ENCODE measurements at places on chromosomes 11 and 22. TPM values are rescaled to one million over a fixed set of nuclear protein-coding genes. Genes with fewer than 3 reads are reported as not detected.

DNA sequence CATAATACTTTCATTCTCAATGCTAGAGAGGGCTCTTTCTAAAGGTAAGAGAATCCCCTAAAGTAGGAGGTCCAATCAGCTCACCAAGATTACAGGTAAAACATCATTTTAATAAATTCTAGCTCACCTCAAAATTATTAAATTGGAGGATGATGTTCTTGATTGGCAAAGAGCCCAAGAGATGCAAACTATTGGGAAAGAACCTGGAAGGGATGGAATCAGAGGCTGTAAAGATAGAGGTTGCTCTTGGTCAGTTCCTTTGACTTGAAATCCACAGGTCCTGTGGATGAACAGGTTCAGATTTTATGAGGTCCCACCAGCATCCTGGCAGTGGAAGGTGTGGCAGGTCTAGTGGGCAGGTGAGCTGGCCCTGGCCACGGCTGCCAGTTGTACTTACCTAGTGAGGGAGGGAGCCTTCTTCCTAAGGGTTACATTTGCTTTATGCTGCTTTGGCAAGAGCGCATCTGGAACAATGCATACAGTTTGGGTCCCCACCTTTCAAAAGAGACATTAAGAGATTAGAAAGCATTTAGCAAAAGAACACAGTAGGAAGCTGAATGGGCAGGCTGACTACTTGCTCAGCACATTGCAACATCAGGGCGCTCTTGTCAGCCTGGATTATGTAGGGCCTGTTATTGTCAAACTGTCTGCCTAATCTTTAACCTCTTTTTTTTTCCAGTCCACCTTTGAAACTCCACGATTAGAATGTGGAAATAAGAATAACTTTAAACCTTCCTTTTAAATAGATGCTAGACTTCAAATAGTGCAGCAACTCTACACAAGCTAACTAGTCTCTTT is 97.0 kb downstream of the RDX start:
- DNase-seq, result no peak

DNA sequence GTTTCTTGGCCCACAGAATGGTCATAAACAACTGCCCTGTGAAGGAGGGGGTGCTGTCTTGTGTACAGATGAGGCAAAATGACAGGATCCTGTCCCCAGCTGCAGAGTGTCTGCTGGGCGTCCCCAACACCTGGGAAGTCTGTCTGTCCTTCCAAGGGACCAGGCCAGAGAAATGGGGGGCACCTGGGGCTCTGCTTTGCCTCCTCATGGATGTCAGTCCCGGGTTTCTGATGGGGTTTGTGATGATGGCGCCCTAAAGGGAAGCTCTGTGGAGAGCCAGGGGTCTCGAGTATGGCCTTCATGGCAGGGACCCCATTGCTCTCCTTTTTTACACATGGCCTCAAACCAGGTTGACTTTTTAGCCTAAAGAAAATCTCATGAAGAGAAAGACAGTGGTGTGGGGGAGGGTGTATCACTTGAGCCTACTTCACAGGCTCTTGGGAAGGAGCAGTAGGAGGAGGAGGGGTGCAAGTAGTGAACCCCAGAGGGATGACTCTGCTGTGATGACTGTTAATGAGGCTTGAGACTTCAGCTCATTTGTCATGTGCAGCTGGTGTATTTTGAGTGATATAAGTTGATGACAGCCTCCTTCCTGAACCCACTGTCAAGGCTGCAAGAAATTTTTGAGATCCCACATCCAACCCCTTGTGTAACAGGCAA is 40.6 kb upstream of the TUB start:
- DNase-seq, result no peak

- no peak for DNase-seq
These were observed 44.8 kb downstream of the BUD13 start for GRCh38 chr11:116727990-116728389.

- no peak for DNase-seq
These were observed 58.8 kb upstream of the SYN3 start for GRCh38 chr22:33116841-33117547.

DNA sequence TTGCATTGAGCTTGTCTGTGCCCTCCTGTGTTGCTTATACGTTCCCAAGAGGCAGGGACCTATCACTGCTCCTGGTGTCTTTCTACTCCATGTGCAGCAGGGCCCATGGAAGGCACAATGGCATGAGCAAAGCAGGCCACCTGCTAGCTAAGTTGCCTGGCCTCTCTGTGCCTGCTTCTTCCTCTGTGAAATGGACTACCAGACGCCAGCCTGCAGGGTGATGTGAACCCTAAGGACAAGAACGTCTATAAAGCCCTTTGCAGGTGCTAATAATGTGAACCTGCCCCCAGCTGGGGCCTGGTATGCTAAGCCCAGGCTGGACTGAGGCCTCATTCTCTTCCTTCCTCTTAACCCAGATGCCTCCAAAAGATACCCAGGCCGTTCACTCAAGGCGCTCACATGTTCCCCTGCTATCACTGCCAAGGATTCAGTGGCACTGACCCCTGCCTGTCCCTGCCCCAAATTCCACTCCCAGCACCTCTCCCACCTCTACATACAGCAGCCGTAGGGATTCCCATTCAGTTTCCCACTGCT is 4.0 kb downstream of the GUCD1 start:
- no peak for DNase-seq

DNA sequence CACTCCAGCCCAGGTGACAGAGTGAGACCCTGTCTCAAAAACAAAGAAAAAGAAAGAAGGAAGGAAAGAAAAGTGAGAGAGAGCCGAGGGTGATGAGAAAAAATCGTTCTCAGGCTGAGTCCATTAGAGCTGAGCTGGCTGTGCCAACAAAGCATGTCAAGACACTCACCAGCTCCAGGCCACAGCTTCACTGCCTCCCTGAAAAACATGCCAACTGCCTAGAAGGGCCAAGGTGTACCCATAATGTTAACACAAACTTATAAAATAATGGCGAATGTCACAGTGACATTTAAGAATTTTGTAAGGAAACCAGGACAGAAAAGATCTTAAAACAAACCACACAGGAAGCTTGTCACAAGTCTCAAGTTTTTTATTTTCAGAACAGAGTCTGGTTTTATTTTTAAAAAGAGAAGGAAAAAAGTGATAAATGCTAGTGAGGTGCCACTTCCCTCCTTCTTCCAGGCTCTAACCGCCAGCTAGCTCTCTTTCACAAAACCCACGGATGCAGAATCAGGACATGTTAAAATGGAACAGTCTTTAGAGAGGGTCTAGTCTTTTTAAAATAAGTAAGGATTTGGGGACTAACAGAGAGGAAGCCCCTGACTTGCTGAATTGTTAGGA is 5.1 kb downstream of the TMEM121B start:
- DNase-seq, result no peak

DNA sequence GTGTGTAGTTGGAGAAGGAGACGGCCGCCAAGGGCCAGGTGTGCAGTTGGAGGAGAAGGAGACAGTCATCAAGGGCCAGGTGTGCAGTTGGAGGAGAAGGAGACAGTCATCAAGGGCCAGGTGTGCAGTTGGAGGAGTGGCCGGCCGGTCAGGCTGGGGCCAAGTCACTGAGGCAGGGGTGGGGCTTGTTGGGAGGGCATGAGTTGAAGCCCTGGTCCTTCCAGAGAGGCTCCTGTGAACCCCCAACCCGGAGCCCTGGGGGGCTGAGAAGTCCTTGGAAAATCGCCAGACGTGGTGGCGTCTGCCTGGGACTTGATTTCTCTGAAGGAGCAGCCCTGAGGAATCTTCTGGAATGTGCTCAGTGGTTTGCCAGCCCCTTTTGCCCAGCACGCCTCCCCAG is 1320.5 kb downstream of the BRD1 start:
- DNase-seq, result no peak

DNA sequence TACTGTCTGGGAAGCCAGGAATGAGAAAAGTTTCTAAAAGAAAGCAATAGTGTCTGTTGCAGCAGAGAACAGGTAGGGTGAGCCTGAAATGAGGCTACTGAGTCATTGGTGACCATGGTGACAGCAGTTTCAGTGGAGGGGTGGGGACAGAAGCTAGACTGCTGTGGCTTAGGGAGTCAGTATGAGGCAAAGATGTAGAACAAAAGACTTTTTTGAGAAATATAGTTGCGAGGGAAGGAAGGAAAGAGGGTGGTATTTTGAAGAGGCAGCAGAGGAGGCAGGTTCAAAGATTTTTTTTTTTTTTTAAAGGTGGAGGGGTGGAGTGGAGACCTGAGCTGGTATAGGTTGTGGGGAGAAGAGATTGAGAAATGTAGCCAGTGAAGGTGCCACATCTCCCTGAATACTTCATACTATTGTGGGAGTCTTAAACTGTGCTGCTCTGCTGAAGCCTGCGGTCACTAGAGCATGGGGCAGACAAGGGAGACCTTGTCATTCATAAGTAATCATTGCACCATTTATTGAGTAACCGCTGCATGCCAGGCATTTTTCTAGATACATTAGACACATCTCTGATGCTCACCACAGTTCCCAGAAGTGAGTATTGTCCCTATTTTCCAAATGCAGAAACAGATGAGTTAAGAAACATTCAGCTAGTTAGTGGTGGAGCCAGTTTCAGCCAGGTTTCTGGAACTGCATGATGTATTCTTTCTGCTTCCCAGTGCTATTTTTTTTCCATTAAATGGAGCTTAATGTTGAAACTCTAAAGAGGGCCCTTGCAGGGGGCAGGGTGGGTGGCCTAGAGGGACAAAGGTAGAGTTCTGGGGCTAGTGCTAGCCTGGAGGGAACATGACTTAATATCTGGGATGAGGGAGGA is 49.9 kb downstream of the STIM1 start:
- peak; percentile 64 for DNase-seq

DNA sequence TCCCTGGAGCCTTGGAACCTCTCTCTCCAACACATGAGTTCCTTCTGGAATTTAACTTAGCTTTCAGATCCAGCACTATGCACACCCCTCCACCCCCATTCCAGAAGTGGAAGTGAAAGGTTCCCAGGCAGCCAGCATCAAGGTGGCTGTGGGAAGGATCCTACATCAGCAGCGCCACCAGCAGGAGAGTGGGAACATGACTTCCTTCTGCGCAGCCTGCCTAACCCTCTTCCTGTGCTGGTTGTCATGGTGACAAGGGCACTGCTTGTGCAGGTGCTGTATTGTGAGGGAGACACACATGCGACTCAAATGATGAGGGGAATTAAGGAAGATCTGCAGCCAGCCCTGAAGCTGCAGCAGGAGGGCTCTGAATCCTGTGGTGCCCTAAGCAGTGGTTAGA is 904.5 kb upstream of the API5 start:
- DNase-seq, result no peak

DNA sequence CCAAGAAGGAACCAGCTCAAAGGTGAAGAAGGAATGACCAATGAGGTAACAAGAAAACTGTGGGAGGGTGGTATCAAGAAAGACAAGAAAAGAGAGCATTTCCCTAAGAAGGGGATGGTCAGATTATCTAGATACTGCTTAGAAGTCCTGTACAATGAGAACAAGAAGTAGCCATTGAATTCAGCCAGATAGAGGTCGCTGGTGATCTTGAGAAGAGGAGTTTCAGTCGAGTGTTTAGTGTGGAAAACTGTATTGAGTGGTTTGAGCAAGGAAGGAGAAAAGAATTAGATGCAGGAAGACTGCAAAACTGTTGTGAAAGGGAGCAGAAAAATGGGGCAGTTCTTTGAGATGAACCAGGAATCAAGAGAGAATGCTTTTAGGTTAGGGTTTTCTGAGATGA is 74.6 kb upstream of the FAT3 start:
- DNase-seq, result no peak

DNA sequence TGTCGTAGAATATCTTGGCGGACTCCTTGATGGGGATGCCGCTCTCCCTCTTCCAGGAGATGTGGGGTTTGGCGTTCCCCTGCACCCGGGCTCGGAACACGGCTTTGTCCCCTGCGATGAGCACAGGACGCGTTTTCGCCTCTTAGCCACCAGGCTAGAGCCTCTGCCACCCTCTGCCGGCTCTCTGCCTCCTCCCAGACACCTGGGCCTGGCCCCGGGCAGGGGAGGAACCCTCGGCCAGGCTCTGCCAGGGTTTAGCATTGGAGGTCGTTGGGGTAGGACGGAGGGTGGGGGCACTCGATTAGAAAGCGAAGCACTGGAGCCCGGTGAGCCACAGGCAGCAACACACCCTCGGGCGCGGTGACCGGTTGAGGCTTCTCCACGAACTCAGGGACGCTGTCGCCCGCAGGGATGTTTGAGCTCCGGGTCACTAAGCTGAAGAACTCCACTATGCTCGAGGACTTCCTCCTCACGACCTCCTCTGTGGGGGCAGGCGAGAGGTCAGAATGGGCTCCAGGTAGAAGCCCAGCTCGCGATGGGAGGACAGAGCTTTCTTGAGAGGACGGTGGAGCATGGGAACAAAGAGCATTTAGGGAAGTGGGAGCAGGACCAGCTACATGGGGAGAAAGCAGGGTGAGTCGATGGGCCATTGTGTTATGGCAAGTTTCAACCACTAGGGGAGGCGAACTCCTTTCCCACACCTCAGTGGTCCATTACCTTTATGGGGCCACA is 4.3 kb downstream of the IGSF22 start:
- peak; percentile 30 for DNase-seq

DNA sequence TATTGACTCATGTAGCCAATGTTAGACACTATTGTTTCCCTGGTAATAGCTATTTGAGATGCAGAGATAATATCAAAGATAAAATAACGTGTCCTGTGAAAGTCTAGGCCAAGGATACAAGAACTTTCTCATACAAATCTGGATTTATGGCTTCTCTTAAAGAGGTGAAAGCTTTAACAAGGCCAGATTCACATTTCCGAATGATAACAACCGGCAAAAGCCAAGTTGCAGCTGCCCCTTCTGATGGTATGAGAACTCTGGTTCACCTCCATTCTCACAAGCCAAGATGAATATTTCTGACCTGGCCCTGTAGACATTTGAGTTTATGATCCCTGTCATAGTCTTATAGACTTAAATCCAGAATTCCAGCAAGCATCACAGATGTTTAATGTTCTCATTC is 230.4 kb upstream of the ZC3H12C start:
- no peak for DNase-seq

DNA sequence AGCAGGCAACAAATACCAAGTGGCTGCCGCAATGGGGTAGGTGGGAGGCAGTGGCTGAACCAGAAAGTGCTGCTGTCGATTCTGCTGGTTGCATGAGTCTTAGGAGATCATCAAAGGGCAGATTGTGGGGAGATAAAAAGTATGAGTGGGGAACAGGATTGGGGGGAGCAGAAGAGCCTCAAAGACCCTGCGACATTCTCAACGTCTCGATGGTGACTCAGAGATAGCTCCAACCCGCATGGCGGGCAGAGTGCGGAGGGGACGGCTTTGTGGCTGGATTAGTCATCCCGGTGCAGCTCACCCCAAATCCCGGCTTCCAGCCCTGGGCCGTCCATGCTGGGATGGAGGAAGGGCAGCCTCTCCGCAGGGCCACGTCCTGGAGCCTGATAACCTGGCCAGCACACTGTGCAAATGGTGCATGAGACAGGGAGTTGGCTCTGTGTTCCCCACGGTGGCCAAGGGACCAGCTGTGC is 11.6 kb upstream of the RTN4R start:
- no peak for DNase-seq

DNA sequence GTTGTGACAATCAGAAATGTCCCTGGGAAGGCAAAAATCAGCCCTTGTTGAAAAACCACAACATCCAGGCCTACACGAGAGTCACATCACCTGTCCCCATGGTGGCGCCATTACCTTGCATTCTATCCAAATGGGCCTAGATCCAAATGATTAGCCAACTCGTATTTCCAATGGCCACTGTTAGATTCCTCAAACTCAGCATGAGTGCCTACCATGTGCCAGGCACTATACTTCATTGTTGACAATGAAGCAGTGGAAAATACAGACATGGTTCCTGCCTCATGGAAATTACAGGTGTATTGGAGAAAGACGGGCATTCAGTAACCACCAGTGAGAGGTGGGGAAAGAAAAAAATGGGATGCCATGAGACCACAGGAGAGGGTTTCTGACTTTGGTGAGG is 29.8 kb upstream of the CREB3L1 start:
- no peak for DNase-seq

Gene BIK
- total RNA-seq, result 7.8 TPM

Gene CARD10
- total RNA-seq, result 0.26 TPM

Gene CXCR5
- total RNA-seq, result 30.8 TPM

Gene MRPL40
- 39.2 TPM for total RNA-seq

Gene PHOX2A
- total RNA-seq, result not detected

Data from activated T-cell treated with anti-CD3 and anti-CD28 coated beads, Interleukin-2, amount 50 U/mL, for 4 hours (primary cell).